ELF-1 (cell line): ENCODE measurements at places on chromosomes 2 and 18.
A peak's percentile ranks its signal among the peaks of the same experiment; 100 is the strongest.

DNA sequence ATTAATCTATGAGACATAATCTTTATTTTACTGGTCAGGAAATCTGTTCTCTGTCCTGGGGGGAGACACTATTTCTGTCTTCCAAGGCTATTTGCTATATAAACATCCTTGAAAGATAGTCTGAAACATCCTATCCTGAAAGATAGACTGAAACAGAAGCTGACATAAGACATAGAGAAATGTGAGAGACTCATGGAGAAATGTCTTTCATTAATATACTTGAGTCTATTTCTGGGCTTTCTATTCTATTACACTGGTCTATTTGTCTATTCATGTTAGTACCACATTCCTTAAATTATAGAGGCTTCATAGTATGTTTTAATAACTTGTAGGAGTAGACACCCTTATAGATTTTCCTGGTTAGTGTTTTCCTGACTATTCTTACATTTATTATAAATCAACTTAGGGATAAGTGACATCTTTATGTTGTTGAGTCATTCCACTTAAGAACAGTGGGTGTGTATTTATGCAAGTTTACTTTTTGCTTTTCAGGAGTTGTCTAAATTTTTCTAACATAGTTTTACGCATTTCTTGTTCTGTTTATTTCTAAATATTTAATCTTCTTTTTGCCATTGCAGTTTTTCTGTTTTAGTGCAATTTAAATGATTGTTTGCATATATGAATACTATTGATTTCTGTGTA is 244.9 kb upstream of the ZSWIM2 start:
- DNase-seq = no peak

DNA sequence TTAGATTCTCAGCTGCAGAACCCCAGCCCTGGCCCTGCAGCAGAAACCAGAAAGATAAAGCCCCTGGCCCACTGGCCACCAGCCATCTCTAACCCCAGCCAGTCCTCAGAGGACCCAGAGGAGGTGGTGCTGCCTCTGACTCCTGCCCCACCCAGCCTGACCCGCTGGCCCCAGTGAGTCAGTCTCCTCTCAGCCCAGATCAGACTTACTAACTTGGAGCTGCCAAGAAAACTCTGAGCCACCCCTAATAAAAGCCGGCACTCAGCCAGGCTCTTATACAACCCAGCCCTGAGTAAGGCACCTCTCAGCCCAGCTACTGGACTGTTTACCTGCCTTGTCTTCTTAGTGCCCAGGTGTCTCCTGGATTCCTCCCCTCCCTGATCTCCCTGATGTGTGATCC is 2.0 kb downstream of the SLC14A2 start:
- peak; percentile 40 for DNase-seq

GRCh38 chr2:117771969-117772630 is 42.4 kb upstream of the DDX18 start:
- DNase-seq = peak; percentile 2

- no peak for DNase-seq
Measured at GRCh38 chr2:182301093-182301492, 125.7 kb downstream of the PDE1A start.

DNA sequence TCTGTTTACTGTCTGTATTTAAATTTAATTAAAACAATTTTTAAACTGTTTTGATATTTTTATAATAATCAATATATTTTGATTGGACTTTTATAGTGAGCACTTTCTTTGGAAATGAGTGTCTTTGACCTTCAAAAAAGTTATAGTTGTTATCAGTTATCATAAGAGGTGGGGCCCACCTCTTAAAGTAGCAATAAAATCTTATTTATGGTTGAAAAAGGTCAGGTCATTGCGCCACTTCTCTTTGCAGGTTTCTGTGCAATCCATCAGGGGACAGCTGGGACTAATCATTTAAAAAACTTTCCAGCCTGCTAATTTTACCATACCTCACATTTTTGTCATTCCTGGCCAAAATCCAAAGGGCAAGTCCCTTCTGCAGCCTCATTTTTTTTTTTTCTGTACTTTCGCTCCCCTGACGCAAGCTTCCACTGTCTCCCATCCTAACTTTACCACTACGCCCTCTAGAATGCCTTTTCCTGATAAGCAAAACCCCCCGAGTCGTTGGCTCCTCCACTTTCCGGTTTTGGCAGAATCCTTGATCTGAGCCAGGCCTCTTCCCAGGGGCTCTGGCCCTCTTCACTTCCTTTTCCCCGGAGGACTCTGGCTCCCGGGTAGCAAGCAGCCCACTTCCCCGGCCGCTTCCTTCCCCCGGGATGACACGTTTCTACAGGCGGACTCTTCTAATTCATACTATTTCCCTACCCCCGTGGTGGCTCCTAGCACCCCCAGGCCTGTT is 1.1 kb upstream of the SEH1L start:
- DNase-seq = peak; percentile 87

- DNase-seq = no peak
Measured at GRCh38 chr2:240178564-240178963, 38.1 kb upstream of the OTOS start.

GRCh38 chr2:107418708-107419107 is 408.0 kb upstream of the RGPD4 start:
- DNase-seq = no peak

GRCh38 chr18:2538236-2538635 is 33.1 kb downstream of the METTL4 start:
- DNase-seq = no peak

DNA sequence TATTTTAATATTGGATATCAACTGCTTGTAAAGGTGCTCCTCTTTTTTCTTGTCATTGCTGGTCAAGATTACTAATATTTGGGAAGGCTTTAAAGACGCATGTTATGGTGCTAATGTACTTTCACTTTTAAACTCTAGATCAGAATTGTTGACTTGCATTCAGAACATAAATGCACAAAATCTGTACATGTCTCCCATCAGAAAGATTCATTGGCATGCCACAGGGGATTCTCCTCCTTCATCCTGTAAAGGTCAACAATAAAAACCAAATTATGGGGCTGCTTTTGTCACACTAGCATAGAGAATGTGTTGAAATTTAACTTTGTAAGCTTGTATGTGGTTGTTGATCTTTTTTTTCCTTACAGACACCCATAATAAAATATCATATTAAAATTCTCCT is 38.2 kb downstream of the COL3A1 start:
- no peak for DNase-seq

DNA sequence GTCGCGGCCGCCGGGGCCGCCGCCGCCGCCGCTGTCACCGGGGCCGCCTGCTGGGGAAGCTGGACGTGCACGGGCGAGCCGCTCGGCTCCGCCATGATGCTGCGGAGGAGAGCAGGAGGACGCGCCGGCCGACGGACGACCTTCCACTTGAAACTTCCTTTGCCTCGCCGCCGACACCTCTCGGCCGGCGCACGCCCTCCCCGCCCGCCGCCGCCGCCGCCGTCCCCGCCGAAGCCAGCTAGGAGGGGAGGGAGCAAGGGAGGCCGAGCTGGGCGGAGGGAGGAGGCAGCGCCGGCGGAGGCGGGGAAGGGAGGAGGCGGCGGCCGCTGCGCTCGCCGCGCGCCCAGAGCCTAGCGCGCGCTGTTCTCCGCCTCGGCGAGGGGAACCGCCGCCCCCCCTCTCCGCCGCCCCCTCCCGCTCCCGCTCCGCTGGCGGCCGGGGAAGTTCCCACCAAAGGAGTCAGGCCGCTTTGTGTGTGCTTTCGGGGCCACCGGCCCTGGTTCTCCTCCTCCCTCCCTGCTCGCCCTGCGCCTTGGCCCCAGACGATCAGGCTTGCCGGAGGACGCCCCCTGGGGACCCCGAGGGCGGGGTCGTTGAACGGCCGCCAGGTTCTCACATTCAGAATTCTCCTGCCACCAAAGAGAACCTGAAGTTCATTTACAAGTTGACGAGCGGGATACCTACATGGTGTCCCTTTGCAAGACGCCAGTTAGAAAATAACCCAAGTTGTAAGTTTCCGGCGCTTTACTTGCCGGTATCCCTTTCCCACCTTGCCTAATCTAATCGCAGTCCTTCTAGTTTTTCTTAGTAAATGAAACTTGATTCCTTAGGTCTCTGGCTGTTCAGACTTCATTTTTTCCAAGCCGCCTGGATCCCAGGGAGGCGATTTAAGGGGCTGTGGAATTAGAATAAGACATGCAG is at the start of gene STK39:
Gene STK39 (minus strand): TSS at position 255 of the 921 bp plus-strand sequence. CDS start 160 bp downstream, at position 95.
- peak; percentile 83 for DNase-seq

DNA sequence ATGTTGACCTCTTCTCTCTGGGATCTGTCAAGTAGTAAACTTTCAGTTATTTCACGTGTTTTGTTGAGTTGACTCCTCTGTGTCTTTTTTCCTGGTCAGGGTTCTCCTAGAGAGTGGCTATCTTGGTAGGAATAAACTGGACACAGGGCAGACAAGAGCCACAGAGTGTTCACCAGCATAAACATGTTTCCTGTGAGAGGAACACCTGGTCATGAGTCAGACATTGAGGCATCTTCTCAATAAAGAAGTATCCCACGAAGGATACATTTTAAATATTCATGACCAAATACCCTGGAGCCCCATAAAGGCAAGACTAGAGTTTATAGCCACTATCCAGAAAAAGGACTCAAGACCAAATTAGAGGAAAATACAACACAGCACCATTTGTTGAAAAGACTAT is 269.7 kb upstream of the ZNF521 start:
- DNase-seq = no peak

DNA sequence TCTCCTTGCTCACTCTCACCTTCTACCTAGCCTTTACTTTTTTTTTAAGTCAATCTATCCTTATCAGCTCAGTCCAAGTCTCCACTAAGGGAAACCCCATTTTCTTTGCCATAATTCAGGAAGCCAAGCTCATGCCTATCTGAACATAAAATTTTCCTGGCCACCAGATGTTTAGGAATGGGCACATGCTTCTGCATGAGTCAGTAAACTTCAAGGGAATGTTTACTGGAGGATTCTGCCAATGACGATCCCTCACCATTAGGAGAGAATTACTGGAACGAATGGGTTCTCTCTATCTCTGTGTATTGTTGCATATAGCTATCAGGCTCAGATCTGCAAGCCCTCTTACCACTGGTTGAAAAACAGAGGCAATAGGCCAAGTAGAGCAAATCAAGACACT is 731.7 kb upstream of the ZNF804A start:
- DNase-seq = no peak

GRCh38 chr2:205614965-205615364 is 67.3 kb upstream of the NRP2 start:
- DNase-seq = no peak

DNA sequence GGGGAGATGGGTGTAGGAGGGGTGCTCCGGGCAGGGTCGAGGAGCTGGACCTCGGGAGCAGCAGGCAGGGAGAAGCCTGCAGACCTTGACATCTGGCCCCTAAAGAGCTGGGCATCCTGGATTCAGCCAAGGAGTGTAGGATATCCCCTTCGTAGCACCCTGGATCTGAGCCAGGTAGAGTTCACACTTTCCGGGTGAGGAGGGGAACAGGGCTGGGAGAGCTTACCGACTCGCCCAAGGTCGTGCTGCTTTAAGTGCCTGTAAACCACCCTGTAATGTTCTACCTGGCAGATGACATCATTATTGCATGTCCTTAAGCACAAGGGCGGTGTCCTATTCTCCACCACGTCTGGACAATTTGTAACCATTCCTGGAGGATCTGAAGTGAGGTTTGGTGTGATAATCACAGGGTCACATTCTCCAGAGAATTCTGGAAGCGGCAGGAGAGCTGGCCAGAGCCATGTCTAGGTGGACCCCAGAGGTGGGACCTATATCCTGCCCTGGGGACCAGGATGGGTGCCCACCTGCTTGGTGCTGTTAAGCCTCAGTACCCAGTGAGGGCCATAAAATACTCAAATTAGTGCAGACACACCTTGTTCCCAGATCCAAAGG is 14.6 kb downstream of the ITM2C start:
- no peak for DNase-seq

GRCh38 chr2:209049608-209050007 is 374.2 kb upstream of the MAP2 start:
- no peak for DNase-seq

DNA sequence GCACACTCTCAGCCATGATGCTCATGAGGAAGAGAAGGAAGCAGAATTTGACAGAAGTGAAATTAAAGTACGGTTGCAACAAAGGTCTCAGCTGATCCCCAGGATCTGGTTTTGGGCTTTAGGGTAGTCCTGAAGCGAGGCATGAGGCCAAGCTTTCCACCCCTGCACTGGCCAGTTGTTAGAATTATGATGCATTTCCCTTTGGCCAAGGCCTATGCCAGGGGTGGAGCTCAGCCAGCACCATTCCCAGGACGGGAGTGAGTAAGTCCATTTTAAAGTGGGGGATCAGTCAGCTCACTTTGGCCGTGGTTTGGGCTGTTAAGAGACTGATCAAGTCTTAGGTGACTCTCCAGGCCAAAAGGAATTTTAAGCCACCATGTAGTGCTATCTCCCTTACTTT is 314.5 kb upstream of the MMADHC start:
- no peak for DNase-seq

- no peak for DNase-seq
Measured at GRCh38 chr2:232309592-232309991, 69.0 kb upstream of the ALPP start.

DNA sequence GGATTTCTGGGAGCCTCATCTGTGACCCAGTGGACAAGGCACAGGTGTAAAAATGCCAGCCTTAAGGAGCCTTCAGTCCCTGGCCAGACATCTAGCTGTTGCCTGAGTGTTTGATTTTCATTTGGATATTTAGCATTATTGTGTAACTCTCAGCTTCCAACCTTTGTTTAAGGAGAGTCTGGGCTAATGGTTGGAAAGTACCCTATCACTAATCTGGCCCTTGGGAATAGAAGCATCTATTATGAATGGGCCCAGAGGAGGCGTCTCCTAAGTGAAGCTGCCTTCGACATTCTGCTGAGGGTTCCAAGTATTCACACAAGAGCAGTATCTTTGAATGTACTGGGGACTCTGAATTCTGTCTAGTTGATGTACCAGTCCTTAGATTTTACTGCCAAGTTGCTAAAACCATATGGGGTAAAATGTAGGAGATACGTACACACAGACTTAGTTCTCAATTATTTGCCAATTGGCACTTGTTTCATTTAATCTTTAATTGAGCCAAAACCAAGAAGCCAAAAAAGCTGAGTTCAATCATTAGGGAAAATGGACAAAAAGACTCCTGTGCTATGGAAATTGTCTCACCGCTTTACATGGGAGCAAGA is 7.2 kb upstream of the ANKRD29 start:
- DNase-seq = no peak

DNA sequence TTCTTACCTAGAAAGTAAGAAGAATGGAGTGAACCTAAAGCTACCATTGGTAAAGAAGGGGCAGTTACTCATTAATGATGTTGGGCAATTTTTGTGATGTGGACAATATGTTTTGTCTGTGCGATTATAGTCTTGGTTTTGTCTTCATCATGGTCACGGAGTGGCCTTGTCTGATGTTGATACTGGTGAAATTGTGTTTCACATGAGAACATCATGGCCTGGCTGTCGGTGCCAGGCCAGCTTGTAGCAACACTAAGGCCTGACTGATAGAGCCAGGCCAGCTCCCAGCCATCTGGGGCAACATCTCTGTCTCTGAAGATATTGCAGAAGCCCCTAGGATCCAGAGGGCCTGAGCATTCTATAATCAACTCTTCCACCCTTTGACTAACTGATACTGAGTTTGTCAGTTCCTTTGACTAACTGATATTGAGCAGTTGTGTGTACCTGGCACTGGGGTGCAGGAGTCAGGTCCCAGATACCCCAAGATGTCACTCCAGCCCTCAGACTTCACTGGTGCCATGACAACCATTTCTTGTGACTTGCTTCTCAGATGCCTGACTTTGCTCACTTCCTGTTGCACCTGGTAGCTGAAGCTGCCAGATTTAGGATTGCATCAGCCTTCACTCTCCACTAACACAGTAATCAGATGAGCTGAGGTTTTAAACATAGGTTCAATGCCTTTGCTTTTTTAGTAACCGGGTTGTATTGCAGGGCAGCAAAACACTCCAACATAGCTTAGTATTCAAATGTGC is 62.5 kb downstream of the RPIA start:
- DNase-seq = no peak

GRCh38 chr18:22667616-22668422 is 250.1 kb upstream of the CTAGE1 start:
- no peak for DNase-seq
